RCC 7860 (cell line): ENCODE measurements at places on chromosomes 1 and 21.

GRCh38 chr1:111856411-111857185 is 100.9 kb downstream of the DDX20 start:
- no peak for DNase-seq

DNA sequence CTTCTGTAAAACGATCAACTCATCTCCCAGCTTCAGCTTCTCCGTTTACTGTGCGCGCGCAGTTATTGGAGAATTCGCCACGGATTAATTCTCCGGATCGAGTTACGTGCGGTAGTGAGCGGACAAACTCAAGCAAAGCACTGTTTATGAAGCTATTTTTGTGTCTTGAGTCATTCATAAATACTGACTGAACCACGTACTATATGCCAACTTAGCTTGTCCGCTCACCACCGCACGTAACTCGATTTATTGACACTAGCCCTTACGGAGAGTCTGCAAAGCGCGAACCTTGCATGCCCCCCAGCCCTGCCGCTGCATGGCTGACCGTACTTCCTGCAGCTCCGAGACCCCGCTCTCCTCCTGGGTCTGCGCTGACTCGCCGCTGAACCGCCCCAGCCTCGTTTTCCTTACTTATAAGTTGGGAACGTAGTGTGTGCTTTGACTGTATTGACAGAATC is 773 bp downstream of the CHD1L start:
- peak; percentile 39 for DNase-seq

GRCh38 chr1:200409761-200410565 is at the start of gene ZNF281:
Gene ZNF281, minus strand, starts transcription at chr1:200410036. Its CDS starts 331 bp downstream, at chr1:200409705.
- DNase-seq, result peak; percentile 86

- DNase-seq, result peak; percentile 45
These were observed 3.0 kb downstream of the OLFML3 start for GRCh38 chr1:113981962-113982931.

DNA sequence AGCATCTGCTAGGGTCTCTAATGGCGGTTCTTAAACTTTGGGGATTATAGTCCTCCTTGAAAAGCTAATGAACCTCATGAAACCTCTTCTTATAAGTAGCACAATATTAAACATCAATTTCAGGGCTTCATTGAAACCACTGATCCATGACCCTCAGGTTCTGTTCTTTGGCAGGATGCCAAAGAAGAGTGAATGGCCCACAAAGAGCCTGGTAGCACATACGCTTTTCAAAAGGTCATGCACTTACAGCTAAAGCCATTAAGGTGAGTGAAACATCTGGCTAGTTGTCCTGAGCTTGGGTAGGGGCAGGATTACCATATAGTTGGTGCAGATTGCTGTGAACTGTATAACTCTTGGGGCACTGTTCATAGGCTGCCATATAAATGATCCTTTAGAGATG is 42.3 kb downstream of the MDM4 start:
- no peak for DNase-seq

- peak; percentile 91 for DNase-seq
These were observed 68.6 kb upstream of the ERRFI1 start for GRCh38 chr1:8094481-8095241.

DNA sequence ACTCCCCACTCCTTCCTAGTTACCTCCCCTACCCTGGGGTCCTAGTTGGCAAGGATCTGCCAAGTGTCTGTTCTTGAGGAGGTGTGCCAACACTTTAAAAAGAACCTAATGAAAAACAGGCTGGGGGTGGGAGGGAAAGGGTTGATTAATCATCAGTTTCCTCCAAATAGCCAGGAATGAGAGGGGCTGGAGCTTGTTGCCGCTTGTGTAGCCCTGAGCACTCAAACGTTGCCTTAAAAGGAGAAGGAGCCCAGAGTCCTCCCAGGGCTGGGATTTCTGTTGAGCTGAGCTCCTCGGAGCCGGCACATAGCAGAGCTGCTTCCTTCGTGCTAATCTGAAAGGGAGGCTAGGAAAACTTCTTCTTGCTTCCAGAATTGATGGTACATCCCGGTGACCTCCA is 15.9 kb downstream of the SHISA4 start:
- no peak for DNase-seq

DNA sequence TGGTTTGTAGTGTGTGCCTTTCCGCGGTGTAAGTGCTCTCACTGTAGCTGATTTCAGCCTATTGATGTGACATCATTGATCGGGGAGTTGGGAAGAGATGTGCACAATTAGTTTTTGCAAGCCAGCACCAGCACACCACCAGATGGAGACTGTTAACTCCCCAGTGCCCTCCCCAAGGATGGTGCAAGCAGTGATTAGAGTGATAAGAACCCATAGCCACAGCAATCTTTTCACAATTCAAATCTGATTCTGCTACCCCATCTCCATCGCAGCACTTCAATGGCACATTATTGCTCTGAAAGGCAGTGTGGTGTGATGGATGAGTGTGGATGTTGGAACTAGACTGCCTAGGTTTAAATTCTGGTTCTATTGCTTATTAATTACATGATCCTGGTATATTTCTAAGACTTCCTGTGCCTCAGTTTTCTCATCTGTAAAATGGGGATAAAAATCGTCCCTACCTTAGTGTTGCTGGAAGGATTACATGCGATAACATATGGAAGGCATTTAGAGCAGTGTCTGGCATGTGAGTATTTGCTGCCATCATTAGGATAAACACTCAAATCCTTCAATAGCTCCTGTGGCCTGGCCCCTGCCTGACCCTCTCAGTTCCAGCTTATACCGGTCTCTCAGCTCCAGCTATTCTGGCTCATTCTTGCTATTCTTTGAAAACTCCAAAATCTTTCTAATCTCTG is 6.7 kb downstream of the CSF3R start:
- DNase-seq, result no peak

DNA sequence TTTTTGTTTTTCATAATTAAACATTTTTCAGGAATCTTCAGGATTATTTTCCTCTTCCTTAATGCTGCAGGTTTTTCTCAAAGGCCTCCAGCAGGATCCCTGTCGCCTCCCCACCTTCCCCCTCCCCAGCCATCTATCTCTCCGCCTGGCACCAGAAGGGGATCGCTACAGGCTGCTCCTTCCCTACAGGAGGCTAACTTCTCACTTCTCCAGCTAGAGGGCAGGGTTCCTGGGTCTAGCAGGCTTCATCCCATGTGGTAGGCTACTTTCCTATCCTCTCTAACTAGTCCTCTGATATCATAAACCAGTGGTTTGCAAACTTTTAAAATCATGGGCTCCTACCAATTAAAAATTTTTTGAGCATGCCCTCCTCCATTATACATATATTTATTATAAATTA is 104.1 kb downstream of the KCNN3 start:
- DNase-seq, result peak; percentile 25
